GM23338 (cell line): ENCODE measurements at places on chromosomes 1 and 21.

DNA sequence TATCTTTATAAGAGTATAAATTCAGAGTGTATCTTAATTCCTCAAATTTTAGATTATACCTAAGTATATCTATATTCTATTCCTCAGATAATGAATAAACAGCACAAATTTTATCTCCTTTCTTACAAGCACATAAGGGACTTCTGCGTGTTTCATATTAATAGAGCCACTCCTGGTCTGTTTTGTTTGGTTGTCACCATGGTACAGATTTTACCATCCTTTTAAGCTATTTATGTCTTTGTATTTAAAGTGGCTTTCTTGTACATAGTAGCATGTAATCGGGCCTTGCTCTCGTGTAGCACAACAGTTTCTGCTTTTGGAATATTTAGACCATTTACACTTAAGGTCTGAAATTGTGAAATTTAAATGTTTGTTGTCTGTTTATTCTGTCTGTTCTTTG, 52.6 kb upstream of the SLC35A3 start:
- DNase-seq: no peak

DNA sequence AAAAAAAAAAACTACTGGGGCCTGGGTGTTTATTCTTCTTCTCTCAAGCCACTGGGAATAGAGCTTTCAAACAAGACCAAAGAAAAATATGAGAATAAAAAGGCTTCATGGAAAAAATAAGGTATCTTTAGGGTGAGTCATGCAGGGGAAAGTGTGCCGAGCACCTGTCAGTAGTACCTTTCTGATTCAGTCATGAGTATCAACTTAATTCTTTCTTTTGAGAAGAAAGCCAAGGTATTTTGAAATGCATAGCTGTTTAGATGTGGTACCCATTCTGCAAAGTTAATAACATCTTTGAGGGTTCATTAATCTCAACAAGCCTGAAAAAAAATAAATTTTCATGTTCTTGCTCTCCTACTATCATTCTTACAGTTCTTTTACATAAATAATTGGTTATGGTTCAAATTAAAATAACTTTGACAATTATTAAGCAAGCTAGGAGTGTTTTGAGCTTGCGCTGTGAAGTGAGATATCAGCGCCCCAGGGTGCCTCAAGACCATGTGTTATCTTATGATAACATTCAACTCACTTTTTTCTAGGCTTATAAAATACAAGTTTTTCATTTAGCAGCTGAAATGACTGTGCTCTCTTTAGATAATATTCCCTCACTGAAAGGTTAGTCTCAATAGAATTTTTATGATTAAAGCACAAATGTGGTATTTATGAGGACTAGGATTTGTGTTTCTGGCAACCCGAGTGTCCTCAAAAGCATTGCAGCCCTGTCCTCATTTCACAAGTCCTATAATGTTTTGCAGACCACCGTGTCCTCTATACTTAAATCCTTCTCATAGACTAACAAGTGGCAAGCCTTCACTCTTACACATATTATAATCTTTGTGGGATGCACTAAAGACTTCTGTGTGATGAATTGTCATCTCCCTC, 138.6 kb downstream of the SLC44A5 start:
- DNase-seq: no peak

DNA sequence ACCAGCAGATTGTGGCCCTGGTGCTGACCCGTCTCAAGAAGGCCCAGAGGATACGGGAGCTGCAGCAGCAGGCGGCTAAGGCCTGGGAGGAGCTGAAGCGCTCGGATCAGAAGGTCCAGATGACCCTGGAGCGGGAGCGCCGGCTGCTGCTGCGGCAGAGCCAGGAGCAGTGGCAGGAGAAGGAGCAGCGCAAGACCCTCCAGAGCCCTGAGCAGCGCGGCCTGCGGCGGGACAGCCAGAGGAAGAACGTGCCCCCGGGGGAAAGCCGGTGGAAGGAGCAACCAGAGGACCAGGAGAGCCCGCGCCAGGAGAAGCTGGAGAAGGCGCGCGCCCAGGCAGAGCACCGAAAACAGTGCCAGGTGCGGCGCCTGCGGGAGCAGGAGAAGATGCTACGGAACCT, 1.0 kb downstream of the CCDC185 start:
- peak; percentile 31 for DNase-seq

DNA sequence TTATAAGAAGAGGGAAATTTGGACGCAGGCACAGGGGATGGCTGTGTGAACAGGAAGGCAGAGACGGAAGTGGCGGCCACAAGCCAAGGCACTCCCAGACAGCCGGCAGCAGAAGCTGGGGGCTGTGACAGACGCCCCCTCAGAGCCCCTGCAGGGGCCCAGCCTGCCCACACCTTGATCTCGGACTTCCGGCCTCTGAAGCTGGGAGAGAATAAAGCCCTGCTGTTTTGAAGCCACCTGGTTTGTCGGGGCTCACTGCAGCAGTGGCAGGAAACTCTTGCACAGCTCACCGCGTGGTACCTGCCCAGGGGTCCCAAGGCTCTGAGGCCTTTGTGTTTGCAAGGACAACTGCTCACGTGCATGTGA, 13.7 kb downstream of the MEGF6 start:
- peak; percentile 24 for DNase-seq

GRCh38 chr21:39911286-39912199, 44.3 kb downstream of the PCP4 start:
- DNase-seq: peak; percentile 60

DNA sequence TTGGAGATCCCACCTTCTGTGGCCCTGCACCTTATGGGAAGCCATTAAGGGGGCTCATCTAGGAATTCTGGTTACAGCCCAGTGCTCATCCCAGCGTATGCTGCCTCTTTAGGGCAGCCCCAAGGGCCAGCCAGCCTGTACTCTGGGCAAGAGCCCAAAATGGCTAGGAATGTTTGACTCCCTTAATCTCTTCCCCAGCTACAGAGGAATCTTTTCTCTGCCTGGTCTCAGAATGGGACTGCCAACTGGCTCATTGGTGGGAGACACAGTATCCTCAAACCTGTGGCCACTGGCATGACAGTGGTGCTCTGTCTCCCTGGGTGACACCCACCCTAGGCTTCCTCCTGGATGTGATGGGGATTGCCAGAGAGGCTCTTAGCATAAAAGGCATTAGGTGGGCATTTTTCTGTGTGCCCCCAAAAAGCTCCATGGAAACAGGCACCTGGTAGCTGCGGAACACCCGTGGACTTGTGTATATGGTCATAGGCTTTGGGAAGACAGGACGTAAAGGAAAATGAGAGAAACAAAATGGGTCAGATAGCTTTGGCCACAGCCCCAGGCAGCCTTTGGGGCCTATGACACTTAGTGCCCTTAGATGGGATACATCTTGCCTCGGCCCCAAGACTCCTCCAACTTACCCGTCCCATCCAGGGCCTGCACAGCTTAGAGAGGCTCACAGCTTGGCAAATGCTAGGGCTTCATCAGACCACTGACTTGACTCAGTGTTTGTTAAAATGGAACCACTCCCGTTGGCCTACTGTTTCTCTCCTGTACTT, 6.9 kb downstream of the TMEM81 start:
- DNase-seq: no peak

GRCh38 chr1:183276386-183277080, 90.5 kb downstream of the LAMC2 start:
- no peak for DNase-seq

DNA sequence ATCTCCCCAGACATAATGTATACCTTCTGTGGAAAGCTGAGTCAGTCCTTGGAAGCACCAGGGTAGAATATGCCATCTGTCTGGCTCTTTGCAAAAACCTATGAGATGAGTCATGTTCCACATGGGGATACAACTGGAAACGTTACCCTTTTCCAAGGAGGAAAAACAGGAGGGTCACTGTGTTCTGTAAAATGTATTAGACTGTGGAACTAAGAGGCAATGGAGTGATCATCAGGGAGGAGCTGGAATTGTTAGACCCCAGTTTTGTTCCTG, 16.1 kb upstream of the PSMD4 start:
- DNase-seq: no peak

- DNase-seq: peak; percentile 72
These were observed 24.4 kb downstream of the RCAN3 start for GRCh38 chr1:24526940-24527542.

DNA sequence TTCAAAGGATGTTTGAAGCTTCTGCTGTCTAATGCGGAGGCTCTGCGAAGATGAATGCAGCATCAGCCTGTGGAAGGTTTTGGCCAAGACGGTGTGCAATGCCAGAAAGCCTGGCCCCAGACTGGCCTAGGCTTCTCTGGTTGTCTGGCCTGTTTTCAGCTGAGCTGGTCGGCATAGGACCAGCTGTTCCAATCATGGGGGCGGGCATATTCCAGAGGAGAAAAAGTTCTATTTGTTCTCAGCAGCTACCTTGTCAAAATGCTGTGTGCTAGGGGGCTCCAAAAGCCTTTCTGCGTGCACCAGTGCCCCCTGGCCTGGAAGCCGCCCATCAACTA, 57.6 kb downstream of the TGFB2 start:
- DNase-seq: peak; percentile 25

DNA sequence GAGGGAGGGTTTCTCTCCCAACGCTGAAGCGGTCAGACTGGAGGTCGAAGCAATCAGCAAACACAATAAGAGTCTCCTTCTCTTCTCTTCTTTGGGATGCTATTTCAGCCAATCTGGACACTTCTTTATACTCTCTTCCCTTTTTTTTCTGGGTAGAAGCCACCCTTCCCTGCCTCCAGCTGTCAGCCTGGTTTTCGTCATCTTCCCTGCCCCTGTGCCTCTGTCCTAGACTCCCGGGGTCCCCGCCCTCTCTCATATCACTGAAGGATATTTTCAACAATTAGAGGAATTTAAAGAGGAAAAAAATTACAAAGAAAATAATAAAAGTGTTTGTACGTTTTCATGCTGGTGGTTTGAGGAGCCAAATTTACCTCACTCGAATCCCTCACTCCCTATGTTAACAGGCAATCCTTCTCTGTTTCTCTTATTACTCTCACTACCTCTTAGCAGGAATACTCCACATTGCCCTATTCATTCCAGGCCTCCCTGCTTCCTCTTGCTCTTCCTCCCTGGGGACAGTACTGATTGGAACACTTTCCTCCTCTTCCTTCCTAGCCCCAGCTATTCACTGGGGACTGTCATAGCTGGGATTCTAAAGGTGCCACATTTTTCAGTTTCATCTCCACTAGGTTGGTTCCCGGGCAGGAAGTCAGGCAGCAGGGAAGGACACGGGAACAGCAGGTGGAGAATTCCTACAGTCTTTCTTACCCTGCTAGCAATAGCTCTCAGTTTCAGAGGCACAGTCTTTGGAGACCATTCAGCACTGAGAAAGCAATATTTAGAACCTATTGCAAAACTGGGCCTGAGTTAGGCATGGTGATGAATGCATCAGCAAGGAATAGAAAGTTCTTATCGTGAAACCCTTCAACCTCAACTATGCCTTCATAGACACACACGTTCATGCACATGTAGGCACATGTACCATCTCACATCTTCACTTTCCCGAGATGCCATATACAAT, 288.0 kb downstream of the PBX1 start:
- DNase-seq: no peak

GRCh38 chr1:214843281-214843680, 239.3 kb upstream of the KCNK2 start:
- DNase-seq: no peak

GRCh38 chr1:14738235-14738634, 139.8 kb downstream of the KAZN start:
- no peak for DNase-seq

GRCh38 chr1:61277121-61277690, 194.8 kb downstream of the NFIA start:
- no peak for DNase-seq

GRCh38 chr1:64137412-64137803, 66.0 kb upstream of the UBE2U start:
- DNase-seq: no peak

DNA sequence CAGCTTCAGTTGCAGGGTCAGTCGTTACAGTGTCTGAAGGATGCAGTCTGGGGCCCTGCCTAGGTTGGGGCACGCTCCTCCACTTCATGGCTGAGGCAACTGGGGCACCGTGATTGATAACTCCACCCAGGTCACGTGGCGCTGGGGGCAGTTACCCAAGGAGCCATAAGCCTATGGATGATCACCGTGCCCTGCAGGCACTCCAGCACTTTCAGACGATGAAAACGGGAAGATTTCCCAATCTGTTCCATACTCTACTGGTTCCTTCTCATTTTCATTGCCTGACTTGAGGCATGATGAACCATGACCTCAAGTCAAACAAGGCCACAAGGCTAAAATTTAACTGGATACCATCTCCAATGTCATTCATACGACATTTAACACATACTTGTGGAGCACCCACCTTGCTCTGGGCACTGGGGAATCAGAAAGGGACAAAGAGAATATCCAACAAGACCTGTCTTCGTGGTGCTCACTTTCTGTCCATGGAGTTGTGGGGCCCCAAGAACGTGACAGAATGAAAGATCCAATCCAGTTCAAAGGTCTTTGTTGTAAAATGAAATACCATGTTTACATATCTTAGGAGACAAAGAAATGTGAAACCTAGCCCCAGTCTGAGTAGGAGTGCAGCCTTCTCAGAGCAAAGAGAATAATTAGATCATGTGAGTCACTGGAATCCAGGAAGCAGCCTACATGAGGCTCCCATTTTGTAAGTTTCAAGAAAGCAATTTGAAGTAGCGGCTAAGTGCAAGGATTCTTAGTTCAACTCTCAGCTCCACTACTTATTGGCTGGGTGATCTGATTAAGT, 39.4 kb upstream of the SPOCD1 start:
- DNase-seq: no peak

- peak; percentile 86 for DNase-seq
These were observed 163.4 kb upstream of the USP24 start for GRCh38 chr1:55378582-55378981.

DNA sequence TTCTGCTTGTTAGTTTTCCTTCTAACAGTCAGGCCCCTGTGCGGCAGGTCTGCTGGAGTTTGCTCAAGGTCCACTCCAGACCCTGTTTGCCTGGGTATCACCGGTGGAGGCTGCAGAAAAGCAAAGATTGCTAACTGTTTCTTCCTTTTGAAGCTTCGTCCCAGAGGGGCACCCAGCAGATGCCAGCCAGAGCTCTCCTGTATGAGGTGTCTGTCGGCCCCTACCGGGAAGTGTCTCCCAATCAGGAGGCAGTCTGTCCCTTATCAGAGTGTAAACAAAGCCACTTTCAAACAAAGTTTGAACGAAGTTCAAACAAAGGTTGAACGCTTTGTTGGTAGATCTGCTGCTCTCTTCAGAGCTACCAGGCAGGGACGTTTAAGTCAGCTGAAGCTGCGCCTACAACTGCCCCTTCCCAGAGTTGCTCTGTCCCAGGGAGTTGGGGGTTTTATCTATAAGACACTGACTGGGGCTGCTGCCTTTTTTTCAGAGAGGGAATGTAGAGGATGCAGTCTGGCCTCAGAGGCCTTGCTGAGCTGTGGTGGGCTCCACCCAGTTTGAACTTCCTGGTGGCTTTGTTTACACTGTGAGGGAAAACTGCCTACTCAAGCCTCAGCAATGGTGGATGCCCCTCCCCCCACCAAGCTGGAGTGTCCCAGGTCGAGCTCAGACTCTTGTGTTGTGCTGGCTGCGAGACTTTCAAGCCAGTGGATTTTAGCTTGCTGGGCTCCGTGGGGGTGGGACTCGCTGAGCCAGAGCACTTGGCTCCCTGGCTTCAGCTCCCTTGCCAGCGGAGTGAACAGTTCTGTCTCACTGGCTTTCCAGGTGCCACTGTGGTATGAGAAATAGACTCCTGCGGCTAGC, 401.8 kb downstream of the SRGAP2C start:
- peak; percentile 57 for DNase-seq
